ENCODE measurements at places on chromosomes 16 and 17.
A peak's percentile ranks its signal among the peaks of the same experiment; 100 is the strongest.

DNA sequence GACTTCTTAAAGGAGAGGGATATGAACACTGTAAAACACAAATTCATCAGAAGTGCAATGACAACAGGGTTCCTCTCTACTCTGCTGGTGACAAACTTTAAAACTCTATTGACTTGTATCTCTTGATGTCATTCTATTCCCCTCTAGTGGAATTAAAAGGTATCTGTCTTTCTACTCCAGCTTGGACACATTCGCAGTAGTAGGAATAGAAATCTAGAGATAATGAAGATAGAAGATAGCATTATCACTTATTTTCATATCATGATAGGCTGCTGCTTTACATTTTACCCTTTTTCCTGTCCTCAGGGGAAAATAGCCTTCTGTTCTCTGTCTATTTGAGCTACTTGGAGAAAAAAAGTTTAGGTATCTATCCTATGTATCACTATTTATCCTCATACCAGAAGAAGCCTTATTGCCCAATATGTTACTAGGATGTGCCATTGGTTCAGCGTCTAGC is 209.6 kb upstream of the CACNG5 start:
- no peak for DNase-seq

DNA sequence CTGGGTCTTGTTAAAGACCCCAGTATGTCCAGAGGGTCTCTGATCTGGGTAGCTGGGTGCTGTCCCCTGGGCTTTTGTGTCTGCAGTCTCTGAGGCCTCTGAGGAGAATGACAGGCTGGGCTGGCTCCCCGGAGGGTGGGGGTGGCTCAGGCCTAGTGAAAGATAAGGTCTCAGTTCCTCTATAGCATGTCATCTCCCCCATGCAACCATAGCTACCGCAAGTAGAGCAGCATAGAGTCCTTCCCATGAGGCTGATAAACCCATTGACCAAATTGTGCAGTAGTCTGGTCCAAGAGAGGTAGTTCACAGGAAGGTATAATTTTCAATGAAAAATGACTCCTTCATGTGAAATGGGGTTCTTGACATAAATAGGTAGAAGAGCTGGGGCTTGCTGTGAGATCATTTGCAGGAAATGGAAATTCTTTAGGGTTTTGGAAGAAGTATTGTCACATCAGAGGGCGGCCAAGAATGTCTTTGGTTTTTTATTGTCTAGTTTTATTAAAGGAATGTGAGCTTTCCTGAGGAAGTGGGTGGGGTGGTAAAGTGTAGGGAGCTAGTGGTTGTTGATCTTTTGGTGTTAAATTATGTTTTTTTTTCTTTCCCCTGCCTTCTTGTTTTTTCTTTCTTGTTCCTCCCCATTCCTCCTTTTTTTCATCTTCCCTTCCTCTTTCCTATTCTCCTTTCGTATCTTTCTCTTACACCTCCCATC is 21.0 kb downstream of the SLC7A6OS start:
- DNase-seq, result no peak

GRCh38 chr17:83200231-83200699 is 120.9 kb downstream of the METRNL start:
- peak; percentile 50 for DNase-seq

DNA sequence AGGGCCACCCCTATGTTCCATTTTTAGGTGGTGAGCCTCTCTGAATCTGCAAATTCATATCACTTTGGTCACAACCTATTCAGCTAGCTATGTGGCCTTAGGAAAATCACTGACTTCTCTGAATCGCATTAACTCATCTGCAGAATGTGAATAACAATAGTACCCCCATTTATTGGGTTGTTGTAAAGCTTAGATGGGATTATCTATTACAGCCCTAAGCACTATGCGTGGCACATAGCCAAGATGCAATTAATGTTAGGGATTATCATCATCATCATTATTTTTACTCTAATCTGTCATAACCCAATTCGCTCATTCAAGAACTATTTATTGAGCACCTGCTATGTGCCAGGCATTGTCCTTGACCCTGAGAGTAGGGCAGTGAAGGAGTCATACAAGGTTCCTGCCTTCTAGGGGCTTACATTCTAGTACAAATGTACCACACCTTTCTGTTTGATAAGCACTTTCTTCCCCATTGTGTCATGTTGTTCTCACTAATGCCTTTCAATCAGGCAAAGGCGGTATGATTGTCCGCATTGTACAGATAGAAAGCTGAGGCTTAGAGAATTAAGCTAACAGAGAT is 38.5 kb downstream of the CHD9 start:
- DNase-seq, result no peak

DNA sequence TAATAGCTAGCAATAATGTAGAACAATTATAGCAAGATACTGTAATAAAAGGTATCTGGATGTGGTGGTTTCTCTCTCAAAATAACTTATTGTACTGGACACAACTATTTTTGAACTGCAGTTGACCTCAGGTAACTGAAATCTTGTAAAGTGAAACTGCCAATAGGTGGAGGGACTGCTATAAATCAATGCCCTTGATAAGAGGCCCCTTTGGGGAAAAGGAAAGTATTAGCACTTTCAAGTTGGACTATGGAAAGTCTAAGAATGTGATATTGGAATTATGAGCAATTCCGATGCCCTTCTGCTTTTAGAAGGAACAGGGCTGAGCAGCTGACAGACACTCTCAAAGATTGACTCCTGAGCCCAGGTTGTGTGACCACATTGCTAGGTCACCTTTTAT is 44.5 kb upstream of the ARHGAP44 start:
- no peak for DNase-seq

GRCh38 chr17:36214918-36215317 is 4.1 kb downstream of the CCL4L2 start:
- no peak for DNase-seq

DNA sequence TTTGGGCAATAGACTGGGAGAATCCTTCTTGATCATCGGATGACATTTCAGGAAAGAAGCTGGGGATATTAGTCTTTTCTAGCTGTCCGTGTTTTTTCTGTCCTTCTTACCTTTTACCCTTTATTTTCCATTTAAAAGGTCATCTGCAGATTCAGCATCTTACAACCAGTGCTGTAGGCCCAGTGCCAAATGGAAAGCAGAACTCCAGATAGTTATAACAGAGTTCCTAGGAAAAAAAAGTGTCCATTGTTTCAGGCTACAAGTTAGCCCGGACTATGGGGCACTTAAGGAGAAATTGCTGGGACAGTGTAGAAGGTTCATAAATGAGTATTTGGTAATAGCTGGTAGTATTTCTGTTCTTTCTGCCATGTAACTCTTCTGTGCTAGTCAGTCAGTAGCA is 28.4 kb downstream of the LDHD start:
- DNase-seq, result no peak

DNA sequence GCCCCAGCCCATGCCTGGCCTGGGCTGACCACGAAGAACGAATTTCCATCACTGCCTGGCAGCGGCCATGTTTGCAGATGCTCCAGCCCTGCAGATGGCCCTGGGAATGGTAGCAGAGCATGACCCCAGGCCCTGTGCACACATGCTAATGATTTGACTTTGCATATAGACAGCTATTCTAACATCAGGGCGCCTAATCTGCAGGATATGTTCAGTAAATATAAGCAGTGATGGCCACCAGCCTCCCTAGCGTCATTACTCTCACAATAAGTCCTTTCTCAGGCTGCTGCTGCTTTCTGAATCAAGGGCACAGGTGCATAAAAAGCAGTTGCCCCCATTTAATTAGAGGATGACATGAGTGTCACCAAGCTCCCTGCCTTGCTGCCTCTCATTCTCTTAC is 24.2 kb downstream of the DNAH9 start:
- no peak for DNase-seq

- no peak for DNase-seq
Observed at GRCh38 chr16:49275870-49276269, 5.8 kb downstream of the CBLN1 start.

DNA sequence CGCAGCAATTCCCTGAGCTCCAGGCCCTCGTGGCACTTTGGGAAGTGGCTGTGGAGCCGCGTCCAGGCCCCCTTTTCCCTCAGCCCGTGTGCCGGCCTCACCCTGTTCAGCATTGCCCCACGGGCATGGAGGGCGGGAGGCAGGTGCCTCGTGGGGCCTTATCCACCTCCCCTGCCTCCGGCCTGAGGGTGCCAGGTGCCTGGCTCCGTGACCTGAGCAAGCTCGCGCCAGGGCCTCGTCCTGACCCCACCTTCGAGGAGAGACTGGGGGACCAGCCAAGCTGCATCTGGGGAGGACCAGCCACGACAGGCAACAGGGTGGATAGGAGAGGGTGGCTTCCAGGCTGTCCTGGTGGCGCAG is 27.0 kb upstream of the AATK start:
- DNase-seq, result no peak

GRCh38 chr16:15836965-15837611 is 19.7 kb downstream of the MYH11 start:
- DNase-seq, result no peak

DNA sequence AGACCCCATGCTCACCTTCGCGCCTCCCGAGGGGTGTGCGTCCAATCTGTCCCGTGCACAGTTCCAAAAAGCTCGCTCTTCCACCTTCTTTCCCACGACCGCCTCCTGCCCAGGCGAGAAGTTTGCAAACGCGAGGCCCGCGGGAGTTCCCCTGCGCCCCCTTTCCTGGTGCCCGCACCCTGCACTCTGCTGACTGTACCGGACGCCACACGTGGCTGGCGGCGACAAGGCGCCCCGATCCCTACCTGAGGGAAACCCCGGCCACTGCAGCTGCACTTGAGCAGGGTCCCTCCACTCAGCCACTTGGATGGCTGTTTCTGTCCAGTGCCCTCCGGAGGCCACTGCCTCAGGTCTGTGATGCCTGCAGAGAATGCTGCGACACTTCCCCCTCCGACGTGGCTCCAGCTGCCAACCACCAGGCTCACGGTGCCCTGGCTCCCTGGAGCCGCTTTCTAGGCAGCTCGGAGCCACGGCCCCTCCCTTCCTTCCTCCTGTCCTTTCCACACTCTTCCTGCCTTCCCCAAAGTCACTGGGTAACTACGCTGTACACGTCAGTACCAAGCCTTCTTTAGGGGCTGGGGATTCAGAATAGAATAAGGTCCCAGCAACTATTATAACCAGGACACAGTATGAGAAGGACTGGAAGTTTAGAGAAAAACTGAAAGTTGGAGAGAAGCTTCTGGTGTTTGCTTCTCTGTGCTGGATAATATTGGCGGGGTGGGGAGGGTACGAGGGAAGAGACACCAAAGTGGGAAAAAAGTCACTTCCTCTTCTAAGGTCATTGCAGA is at the start of gene MLKL:
TSS of gene MLKL (minus strand) at position 425 of the 788 bp plus-strand sequence. CDS start 5,105 bp downstream, outside the sequence.
- no peak for DNase-seq

DNA sequence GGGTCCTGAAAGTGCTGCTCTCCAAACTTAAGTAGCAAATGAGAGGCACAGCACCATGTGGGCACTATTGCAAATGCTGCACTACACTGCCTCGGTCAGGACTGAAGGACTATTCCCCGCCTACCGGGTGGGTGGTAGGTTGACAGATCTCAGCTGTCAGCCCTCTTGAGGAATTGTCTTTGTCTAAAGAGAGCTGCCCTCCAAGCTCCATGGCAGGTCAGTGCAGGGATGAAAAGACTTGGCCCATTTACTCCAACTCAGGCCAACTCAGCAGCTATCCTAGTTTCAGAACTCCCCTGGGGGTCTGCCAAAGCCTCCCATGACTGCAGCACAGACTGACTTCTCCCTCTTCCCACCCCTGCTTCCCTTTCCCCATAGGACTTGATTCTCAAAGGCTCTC is 3.4 kb upstream of the PDZD9 start:
- no peak for DNase-seq

DNA sequence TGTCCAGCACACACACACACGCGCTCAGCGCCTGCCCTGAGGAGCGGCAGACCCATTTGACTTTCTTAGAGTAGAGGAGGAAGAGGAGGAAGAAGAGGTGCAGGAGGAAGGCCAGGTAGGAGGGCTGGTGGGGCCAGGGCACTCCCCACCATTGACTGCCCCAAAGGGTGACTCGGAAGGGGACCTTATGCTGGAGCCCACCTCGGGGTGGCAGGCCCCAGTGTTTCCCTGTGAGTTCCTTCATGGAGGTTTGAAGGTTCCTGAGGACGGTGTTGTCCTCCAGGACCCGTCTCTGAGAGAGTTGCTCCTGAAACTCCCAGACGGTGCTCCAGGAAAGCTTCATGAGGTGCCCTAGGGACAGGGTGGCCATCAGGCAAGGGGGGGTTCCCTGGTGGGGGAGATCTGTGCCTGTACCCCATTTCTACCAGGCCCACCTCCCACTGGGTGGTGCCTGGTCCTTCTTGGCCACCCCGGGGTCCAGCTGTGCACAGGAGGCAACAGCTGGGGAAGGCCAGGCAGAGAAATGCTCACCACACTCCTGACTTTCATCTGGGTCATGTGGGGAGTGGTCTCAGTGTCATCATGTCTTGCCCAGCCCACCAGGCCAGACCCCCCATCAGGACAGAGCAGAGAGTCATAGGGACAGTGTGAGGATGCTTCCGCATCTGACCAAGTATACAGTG is 89.5 kb downstream of the TNFRSF13B start:
- no peak for DNase-seq

DNA sequence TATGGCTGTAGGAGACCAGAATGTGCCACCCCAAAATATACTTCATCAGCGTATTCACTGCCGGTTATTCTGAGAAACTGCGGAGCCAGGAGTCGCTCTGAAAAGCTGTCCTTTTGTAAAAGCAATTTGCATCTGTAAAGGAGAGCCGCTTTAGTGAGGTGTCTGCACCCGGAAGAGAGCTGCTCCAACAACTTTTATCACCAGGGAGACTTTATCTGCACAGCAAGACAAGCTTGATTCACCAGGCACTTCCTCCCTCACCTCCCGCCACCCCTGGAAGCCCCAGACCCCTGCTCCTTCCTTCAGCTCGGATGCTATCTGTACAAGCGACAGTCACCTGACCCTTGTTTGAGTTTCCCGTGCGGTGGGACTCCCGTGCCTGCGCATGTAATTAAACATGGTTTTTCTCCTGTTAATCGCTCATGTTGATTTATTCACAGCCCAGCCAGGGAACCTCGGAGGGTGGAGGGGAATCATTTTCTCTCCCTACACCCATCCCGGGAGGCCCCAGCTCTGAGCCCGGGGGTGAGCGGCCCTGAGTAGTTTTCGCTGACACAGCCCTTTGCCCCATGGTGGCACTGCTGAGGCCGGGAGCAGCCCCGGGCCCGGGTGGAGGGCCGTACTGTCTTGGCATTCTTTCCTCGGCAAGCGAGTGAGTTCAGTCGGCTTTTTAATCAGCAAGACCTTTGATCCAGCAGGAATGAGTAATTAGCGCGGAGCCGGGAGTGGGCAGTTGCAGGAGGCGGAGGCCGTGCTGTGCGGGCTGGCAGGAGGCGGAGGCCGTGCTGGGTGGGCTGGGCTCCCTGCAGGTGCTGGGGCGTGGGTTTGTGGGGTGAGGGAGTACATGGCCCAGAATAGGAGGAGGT is 222.7 kb upstream of the CIBAR2 start:
- no peak for DNase-seq

- no peak for DNase-seq
Observed at GRCh38 chr16:30548416-30549253, 9.5 kb downstream of the ZNF764 start.

All from SIG-M5 (cell line).